Type B pancreatic cell (in vitro differentiated cells): ENCODE measurements at places on chromosomes 11 and 22. TPM values are rescaled to one million over a fixed set of nuclear protein-coding genes. Genes with fewer than 3 reads are reported as not detected.

DNA sequence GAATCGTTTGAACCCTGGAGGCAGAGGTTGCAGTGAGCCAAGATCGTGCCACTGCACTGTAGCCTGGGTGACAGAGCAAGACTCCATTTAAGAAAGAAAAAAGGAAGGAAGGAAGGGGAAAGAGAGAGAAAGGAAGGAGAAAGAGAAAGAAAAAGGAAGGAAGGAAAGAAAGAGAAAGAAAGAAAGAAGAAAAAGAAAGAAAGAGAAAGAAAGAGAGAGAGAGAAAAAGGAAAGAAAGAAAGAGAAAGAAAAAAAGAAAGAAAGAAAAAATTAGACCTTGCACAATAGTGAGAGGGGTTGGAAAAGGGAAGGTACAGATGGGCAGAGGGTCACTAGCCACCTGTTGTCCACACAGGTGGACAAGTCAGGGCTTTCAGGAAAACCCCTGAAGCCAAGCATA is 57.6 kb upstream of the RTL6 start:
- DNase-seq, result no peak

DNA sequence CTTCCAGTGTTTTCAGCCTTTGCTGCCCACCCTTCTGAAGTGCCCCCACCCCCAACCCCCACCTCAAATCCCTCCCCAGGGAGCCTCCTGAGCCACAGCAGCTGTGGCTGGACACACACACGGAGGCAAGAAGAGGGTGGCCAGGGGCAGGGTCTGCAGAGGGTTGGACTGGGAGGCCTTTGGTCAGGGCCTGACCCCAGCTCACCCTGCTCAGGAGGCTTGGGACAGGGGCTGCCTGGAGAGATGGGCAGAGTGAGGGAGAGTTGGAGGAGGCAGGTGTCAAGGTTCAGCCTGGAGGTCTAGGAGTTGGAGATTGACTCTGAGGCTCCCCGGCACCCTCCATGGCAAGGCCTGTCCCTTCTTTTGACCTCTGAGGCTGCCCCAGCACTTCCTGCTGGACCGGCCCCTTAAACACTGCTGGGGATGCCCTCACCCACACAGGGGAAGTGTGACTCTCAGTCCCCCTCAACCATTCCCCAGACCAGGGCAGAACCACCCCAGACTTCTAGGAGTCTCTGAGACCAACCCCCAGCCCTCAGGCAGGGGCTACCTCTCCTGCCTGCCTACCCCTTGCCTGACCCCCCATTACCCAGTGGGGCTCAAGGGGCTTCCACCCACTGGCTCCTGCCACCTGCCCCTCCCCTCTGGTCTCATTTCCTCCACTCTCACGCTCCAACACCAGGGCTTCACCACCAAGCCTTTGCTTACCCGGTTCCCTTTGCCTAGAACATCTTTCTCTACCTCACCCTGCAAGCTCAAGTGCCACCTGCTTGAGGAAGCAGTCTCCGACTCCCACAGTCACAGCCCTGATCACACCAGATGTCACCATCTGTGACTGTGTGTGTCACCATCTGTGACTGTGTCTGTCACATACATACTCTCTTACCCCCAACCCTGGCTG is 8.6 kb downstream of the ARAP1 start:
- no peak for DNase-seq

DNA sequence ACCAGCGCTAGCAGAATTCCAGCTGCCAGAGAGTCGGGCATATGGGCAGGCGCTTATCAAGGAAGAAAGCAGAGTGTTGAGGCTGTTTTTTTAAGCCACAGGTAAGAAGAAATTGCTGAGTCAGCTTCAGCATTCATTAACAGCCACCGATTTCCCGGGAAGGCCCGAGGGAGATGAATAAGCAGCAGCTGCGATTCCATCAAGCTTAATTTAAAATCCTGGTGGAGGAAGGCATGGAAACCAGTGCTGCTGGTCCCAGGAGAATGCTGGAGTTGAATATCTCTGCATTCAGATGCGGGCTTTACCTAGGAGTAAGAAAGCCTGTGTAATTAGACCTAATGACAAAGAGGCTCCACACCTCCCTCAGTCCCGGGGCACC is 168.8 kb downstream of the BRD1 start:
- DNase-seq, result no peak

DNA sequence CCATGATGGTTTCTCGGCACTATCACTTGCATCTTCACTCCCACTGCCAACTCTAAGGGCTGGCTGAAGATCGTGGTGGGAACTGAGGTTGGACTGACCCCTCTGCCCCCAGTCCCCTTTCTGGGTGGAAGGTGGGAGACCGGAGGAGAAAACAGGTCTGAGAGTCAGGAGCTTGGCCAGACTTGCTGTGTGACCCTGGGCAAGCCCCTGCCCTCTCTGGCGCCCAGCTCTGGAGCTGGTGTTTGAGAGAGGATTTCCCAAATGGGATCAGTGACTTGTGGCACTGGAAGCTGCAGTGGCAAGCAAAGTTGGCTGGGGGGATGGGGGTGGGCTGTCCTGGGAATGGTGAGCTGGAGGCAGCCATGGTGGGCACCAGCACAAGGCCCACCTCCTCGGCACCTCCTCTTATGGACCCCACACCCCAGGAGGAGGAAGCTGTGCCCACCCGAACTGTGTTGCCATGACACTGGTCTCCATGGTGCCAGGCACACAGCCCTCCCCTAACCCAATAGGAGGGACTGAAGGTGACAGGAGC is 6.5 kb upstream of the PDE2A start:
- DNase-seq, result no peak

HBB gene
- total RNA-seq, result not detected in 2 replicates
